HCEC 1CT (cell line): ENCODE measurements at places on chromosomes 11 and 22.

DNA sequence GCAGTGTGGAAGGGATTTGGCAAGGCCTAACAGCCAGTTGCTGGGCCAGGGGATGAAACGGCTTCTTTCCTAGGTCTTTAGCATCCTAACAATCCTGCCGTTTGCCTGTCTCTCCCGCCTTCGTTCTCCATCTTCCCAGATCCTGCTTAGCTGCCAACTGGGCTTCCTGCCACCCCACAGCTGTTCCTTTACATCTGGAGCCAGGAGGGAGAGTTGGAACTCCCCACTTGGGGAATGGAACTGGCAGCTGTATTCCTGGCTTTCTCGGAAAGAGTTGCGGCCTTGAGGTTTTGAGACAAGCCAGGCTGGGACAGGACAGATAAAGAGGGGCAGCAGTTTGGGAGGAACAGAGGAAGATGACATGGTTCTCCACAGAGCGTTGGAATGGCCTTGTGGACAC, 59.6 kb downstream of the ST3GAL4 start:
- DNase-seq = peak; percentile 19

DNA sequence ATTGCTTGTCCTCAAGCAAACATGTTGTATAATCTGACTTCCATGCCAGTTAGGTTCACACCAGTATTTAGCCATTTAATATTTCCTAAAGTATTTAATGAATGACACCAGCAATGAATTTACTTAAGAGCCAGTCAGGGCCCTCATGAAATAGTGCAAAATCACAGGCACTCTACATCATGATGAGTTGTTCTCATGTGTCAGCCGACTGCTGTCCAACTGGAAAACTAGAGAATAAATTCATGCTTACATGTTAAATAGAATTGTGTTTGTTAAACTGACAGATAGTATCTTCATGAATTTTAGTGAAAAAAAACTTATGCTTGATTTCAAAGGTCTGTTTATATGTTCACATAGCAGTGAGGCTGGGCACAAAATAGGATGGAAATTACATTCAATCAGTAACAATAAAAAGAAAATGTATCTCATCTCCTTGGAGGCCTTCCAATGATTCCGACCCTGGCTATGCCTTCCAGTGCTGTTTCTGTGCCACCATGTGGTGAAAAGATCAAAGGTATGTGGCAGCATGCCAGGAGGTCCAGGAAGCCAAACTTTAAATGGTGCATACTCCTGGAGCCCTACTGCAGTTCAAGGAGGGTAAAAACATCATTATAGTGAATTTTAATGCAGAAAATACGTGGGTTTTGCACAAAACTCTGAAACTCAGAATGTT, 45.2 kb downstream of the CTSC start:
- peak; percentile 28 for DNase-seq

- no peak for DNase-seq
These were observed 27.9 kb upstream of the ANO1 start for GRCh38 chr11:70050243-70050642.

GRCh38 chr11:66130978-66131377, 60.9 kb downstream of the PACS1 start:
- DNase-seq = no peak

- no peak for DNase-seq
These were observed 333.3 kb downstream of the FAT3 start for GRCh38 chr11:92557879-92558278.

GRCh38 chr11:944711-945470, 19.2 kb downstream of the AP2A2 start:
- DNase-seq = no peak

DNA sequence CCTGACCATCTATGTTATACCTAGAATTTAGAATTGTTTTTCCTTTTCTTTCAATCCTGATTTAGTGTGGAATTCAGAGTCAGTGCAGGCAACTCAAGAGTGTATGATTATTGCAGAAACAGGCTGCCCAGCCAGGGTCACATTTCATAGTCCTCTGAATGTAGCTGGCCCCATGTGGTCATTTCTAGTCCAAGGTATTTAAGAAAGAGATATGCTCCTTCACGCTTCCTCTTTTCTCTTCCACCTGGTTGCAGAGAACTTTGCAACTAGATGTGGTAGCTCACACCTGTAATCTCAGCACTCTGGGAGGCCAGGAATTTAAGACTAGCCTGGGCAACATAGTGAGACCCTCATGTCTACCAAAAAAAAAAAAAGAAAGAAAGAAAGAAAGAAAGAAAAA, 27.6 kb upstream of the LDLRAD3 start:
- DNase-seq = no peak

GRCh38 chr11:26951809-26952515, 42.0 kb upstream of the FIBIN start:
- no peak for DNase-seq

GRCh38 chr11:63761931-63762653, 6.5 kb downstream of the ZFTA start:
- DNase-seq = no peak

- DNase-seq = no peak
These were observed 65.6 kb downstream of the PPFIBP2 start for GRCh38 chr11:7579361-7579791.

GRCh38 chr22:26437694-26438392, 8.8 kb downstream of the ASPHD2 start:
- no peak for DNase-seq

- DNase-seq = no peak
These were observed 25.8 kb downstream of the CDPF1 start for GRCh38 chr22:46224044-46224897.

GRCh38 chr22:38221908-38222796, 20.4 kb downstream of the MAFF start:
- DNase-seq = no peak

- DNase-seq = no peak
These were observed 2.1 kb downstream of the LGALS1 start for GRCh38 chr22:37677493-37677974.

GRCh38 chr11:70070706-70071105, 7.4 kb upstream of the ANO1 start:
- DNase-seq = no peak

DNA sequence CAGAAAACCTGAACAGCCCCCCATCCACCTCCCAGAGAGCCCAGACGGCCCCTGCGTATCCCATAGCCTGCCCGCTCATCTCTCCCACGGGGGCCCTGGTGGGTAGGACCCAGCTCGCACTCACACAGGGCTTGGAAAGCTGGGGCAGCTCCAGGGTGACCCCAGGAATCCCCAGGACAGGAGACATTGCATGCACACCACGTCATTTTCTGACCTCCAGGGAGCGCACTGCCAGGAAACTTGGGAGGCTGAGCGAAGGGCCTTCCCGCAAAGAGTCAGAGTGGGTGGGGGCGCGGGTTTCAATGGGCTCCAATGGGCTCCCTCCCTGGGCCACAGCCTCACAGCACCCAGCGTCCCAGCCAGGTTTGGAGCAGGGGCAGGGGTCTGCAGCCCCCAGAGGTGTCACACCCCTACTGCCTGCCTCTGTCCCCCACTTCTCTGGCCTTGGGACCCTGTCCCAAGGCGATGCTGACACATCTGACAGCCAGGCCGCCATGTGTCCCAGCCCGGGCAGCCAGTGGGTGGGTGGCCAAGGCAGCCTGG, 8.2 kb upstream of the SYT8 start:
- peak; percentile 7 for DNase-seq

GRCh38 chr11:85099522-85099921, 527.6 kb downstream of the DLG2 start:
- no peak for DNase-seq
